ENCODE measurements at places on chromosomes 2 and 18. TPM values are rescaled to one million over a fixed set of nuclear protein-coding genes. Genes with fewer than 3 reads are reported as not detected.

WDFY1 gene
- 95.5 TPM for total RNA-seq

RAB17 gene
- total RNA-seq = not detected

RGPD4 gene
- not detected for total RNA-seq

TXNDC2 gene
- not detected for total RNA-seq

ARID5A gene
- total RNA-seq = 13.1 TPM
